ENCODE measurements at places on chromosomes 5 and 9.

DNA sequence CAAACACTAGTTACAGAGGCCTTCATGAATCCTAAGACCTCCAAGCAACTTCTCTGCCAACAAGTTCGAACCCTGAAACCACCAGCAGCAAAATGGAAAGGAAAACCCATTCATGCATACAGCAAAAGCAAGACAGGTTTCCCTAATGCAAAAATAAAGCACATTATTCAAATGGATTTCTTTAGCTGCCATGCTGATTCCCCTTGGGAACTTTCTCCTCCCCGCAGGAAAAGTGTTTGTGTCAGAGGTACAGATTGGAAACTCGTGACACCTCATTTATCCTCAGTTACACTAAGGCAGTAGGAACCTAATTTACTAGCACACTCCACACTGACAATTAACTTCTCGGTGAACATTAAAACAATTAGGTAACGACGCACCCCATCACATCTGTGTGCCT is 63.4 kb downstream of the TLE1 start:
- no peak for DNase-seq

- DNase-seq, result no peak
Observed at GRCh38 chr9:133605446-133605845, 3.7 kb downstream of the FAM163B start.

DNA sequence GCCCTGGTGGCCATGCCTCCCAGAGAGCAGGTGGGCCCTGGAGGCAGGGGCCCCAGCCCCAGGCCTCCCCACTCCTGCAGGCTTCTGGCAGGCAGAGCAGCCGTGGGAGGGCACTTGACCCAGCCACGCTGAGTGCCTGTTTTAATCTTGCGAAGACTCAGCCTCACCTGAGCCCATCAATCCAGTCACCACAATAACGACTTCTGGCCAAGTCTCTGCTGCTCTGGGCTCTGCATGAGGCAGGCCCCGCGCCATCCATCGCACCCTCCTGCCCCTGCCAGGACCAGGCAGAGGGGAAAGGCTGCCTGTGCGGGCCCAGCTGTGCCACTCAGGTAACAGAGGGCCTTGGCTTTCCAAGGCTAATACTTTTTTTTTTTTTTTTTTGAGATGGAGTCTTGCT is 32.8 kb downstream of the RASGEF1C start:
- DNase-seq, result no peak

GRCh38 chr5:161851691-161852299 is 3.9 kb downstream of the GABRA1 start:
- no peak for DNase-seq

GRCh38 chr5:2371419-2371710 is 380.1 kb downstream of the IRX2 start:
- no peak for DNase-seq

All from effector memory CD4-positive, alpha-beta T cell (primary cell).